Stimulated activated CD4-positive, alpha-beta T cell treated with anti-CD3 and anti-CD28 coated beads, Interleukin-1b, Interleukin-23, amount 100 ng/mL, for 1 hour (primary cell): ENCODE measurements at places on chromosomes 2 and 18.

GRCh38 chr18:37634516-37634915 lies 68.9 kb upstream of the CELF4 start:
- DNase-seq = no peak

- no peak for DNase-seq
Measured at GRCh38 chr2:8693157-8693821, 11.4 kb downstream of the ID2 start.

- no peak for DNase-seq
Measured at GRCh38 chr2:236715491-236715961, 145.9 kb downstream of the ACKR3 start.

GRCh38 chr2:12718711-12719399 lies 2.1 kb downstream of the TRIB2 start:
- DNase-seq = no peak

- no peak for DNase-seq
Measured at GRCh38 chr2:113089916-113090315, 22.1 kb downstream of the IL1F10 start.

DNA sequence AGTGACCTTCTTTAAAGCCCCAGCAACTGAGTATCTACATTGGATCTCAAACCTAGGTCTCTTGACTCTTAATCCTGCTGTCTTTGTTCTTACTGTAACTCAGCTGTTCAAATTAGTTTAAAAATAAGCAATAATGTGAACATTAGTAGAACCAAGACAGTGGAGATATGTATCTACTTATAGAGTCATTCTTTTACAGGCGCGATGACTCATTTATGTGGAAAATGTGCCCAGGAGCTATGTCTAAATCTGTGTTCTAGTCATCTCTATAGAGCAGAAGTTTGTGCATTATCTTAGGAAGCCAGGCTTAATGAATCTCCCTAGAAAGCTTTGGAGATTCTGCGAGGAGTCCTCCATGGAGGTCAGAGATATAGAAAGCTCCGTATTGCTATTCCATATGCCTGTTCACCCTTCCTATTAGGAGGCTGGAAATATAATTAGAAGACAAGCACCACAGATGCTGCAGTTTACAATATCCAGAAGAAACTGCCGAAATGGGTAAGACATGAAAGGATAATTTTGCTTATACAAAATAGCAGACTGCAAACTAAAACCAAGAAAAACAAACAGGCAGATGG lies 211.6 kb downstream of the TRIB2 start:
- no peak for DNase-seq

GRCh38 chr2:66477135-66477842 lies 42.4 kb downstream of the MEIS1 start:
- no peak for DNase-seq

- no peak for DNase-seq
Measured at GRCh38 chr2:225027061-225027762, 15.1 kb downstream of the DOCK10 start.

GRCh38 chr18:65737471-65737955 lies 13.3 kb upstream of the CDH7 start:
- no peak for DNase-seq

GRCh38 chr2:3033315-3033714 lies 344.3 kb downstream of the EIPR1 start:
- no peak for DNase-seq
